ENCODE measurements at places on chromosomes 3 and 15.

DNA sequence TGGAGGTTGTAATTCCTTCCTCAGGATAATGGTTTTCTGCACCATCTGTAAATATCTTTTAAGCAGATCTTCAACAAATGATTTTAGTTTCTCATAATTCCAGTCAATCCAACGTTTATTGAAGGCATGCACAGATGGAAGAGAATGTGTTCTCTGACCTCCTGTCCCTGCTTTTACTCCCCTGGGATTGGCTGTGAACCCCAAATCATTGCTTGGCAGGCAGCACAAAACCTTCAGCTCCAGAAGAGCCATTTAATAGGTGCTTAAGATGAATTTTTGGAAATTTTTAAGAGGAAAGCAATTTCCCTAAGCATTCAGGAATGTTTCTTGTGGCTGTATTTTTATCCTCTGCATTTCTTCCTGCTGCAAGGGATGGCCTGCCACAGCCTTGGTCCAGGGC is 25.5 kb upstream of the THSD4 start:
- no peak for DNase-seq

DNA sequence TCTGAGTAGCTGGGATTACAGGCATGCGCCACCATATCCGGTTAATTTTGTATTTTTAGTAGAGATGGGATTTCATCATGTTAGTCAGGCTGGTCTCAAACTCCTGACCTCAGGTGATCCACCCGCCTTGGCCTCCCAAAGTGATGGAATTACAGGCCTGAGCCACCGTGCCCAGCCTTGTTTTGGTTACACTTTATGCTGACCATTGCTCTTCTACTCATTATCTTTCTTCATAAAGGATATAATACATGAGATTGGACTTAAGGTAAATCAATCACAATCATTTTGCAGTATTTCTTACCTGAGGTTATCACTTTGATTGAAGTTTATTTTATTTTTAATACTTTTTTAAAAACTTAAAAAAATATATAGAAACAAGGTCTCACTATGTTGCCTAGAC is 2.2 kb upstream of the LEO1 start:
- DNase-seq, result no peak

GRCh38 chr3:37479981-37480380 is 305.6 kb upstream of the LRRFIP2 start:
- DNase-seq, result no peak

- DNase-seq, result no peak
These were observed 329.1 kb downstream of the UNC13C start for GRCh38 chr15:54307252-54307902.

DNA sequence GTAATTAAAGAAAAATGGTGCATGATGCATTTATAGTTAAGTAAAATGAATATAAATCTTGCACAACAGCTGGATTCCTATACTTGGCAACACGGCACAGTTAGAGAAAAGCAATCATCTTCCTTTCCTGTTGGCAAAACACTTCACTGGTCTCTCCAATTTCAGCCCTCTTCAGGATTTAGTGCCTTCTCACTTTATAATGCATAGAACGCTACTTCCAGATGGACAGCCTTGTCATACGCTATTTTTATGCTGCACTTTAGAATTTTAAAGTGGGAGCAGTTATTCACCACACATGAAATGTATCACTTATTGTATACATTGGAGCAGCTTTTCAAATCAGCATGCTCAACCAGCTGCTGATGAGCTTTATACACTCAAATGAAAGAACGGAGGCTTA is 194.4 kb upstream of the GBE1 start:
- DNase-seq, result no peak

DNA sequence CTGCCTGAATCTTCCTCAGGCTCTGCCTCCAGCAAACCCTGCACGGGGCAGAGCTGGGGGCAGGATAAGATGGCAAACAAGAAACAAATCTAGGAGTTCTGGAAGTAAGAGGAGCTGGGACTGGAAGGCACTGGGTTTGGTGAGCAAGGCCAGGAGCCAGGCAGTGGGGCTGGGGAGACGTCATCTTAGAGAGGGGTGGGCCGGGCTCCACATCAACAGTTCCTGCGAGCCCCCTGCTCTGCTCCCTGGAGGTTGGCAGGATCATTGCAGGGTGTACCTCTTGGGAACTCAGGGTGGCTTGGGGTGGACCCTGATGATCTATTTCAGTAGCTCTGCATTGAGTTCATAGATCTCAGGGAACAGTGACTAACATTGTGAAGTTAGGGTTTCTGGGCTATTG is 87.3 kb upstream of the PRR23E start:
- no peak for DNase-seq

GRCh38 chr3:150928234-150928633 is 23.0 kb upstream of the MINDY4B start:
- no peak for DNase-seq

DNA sequence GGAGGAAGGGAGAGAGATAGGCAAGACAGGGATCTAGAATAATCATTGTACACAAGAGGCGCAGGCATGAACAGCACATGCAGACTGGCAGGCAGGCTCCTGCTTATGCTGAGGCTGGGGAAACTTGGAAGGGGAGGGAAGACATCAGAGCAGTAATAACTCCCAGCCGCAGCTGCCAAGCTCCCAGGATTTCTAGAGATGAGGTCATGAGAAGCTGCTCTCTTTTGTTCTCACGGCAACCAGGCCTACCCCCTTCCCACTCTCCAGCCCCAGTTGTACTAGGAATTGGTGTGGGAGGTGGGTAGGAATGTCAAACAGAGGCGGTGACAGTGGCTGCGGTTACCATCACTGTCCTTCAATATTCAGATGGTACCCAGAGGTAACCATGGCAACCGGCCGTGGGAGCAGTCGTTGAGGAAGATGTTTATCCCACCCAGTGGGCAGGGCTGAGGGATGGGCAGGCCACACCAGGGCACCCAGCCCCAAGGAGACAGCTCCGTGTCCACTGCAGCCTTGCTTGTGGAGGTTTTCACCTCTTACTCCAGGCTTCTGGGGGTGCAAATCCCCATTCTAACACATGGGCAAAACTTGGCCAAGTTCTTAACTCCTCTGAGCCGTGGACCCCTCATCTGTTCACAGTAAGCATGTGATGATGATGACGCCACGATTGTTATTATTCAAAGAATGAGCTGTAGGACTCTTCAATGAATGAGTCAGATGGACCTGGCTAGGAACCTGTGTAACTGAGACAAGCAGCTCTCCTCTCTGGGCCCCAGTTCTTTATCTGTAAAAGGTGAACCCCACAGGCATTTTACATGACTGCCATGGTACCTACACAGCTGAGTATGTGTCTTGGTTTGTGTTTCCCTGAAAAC is 360.8 kb upstream of the PROK2 start:
- DNase-seq, result no peak

DNA sequence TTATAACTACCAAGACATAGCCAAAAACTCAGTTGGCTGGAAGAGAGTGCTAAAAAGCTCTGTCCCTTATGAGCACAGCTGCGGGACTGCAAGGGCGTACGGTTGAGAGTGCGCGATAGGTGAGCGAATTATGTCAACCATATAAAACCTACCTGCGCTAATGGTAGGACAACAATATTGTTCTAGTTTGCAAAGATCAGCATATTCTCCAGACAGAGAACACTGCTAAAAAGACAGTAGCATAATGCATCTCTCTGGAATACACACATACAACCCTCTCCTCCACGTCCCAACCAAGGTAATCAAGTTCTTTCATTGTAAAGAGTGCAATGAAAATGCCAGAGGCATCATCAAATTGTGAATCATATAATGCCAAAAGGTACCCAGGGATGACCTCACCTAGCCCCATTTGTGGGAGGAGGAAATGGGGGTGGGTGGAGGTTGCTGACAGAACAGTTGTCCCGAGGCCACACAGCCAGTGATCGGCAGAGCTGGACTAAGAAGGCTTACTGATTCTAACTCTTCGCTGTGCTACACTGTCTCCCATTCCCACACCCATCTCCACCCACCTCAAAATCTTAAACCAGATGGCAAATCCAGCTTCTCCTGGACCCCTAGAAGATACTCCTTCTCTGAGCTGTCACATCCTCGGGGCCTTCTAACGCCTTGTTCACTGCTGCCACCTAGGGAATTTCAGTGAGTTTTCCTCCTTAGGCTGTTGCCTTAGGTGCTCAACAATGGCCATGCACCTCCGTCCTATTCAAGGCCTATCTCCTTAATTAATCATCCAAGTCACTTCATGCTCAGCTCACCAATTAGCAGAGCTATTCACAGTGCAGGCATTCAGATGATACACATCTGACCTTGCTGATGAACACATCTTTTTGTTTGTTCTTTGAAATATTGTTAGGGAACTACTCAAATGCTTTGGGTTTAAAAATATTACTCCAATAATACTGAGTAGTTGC is 60.7 kb downstream of the RPL22L1 start:
- no peak for DNase-seq

All from activated T-helper 1 cell treated with anti-CD3 and anti-CD28 coated beads, Interleukin-2, amount 50 U/mL, for 16 hours (primary cell).